ENCODE measurements at places on chromosomes 4 and X. TPM values are rescaled to one million over a fixed set of nuclear protein-coding genes. Genes with fewer than 3 reads are reported as not detected.

Gene TSPAN6
- 12.7 TPM for polyA plus RNA-seq

Gene TMEM255A
- polyA plus RNA-seq, result not detected

Gene GRPEL1
- 32.0 TPM for polyA plus RNA-seq

Gene NOX1
- not detected for polyA plus RNA-seq
